Gastroesophageal sphincter (tissue), 4 donors: ENCODE measurements at places on chromosomes 7 and 10.

- ATAC-seq = no peak
Observed at GRCh38 chr10:11169976-11170375, 152.3 kb downstream of the CELF2 start.

GRCh38 chr7:12403287-12404181 lies at the start of gene VWDE:
TSS of gene VWDE (minus strand) at chr7:12403865. CDS start at chr7:12403716, 149 bp downstream.
- no peak for ATAC-seq

DNA sequence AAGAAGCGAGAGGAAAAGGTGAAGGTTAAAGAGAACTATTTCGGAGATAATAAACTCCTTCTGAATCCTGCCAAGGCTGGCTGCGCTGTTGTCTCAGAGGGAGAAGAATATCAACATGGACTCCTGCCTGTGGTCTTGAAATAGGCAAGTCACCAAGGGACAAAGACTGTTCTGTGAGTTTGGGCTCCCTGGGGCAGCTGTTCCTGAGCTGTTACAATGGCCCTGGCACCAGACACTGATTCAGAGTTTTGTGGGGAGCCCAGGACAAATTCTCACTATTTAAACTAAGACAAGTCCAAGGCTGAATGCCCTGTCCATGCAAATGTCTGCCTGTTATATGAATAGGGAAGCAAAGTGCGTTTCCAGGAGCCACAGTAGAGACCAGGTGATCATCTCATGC lies 81.4 kb downstream of the PRPF18 start:
- ATAC-seq = no peak

DNA sequence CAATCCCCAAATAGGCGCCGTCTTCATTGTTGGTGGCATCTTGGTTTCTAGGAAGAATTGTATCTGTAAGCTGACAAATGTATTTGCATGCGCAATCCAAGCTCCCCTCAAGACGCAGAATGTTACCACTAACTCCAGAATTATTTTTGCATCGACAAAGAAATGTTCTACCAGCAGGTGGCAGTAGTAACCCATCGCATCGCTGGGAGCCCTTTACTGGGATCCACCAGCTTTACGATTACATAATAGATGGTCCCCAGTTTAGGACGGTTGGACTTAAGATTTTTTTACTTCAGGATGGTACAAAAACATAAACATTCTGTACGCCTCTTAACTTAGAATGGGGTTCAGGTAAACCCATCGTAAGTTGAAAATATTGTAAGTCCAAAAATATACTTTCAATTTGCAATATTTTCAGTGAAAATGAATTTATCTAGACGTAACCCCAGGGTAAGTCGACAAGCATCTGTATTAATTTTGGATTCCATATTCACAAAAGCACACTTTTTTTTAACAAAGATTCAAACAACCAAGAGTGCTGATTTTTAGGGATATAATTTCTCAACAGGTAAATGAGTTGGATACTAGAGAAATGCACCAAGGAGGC lies 114.0 kb upstream of the COBL start:
- ATAC-seq = no peak

DNA sequence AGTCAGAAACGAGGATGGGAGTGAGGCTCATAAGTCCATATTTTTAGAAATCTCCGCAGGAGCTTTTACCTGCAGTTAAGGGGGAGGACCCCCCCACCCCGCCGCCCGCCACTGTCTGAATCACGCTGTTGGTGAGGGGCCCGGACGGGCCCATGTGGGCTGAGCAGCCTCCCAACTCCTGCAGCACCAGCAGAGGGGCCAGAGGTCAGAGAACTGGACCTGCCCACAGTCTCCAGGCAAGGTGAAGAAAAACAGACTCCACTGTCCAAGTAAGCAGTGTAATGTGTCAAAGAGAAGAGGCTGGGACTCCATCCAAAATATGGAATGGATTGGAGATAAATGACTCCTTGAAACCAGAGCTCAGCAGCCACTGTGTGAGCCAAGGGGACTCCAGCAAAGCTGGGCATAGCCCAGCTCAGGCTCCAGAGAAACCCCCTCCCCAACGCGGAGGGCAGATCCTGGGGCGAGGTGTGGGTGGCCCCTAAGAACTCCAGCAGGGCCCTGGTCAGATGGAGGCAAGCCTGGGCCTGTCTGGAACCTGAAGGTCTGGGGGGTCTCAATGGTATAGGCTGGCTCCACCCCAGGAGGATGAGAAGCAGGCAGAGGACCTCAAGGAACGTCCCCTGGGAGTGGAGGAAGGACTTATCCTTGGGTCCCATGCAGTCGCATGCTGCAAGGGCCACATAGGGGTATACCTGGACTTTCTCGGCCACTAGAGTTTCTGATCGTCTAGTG lies 128.5 kb upstream of the TNS3 start:
- ATAC-seq = peak; percentile 77

- ATAC-seq = no peak
Observed at GRCh38 chr7:117715784-117716445, 157.3 kb downstream of the CTTNBP2 start.

DNA sequence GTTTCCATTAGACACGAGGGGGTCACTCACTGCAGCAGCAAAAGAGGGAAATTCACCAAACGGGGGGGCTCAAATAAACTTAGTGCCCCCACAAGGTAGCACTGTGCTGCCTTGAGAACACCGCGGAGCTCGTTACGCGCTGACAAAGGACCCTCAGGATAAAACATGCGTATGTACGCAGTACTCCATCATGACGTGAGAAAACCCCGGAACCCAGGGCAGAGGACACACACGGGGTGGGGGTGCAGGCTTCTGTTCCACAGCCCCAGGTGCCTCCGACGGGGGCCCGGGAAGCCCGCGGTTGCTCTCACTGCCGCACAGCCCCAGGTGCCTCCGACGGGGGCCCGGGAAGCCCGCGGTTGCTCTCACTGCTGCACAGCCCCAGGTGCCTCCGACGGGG lies 232.4 kb downstream of the ZMYND11 start:
- no peak for ATAC-seq
